ENCODE measurements at places on chromosomes 11 and 22.
A peak's percentile ranks its signal among the peaks of the same experiment; 100 is the strongest.

DNA sequence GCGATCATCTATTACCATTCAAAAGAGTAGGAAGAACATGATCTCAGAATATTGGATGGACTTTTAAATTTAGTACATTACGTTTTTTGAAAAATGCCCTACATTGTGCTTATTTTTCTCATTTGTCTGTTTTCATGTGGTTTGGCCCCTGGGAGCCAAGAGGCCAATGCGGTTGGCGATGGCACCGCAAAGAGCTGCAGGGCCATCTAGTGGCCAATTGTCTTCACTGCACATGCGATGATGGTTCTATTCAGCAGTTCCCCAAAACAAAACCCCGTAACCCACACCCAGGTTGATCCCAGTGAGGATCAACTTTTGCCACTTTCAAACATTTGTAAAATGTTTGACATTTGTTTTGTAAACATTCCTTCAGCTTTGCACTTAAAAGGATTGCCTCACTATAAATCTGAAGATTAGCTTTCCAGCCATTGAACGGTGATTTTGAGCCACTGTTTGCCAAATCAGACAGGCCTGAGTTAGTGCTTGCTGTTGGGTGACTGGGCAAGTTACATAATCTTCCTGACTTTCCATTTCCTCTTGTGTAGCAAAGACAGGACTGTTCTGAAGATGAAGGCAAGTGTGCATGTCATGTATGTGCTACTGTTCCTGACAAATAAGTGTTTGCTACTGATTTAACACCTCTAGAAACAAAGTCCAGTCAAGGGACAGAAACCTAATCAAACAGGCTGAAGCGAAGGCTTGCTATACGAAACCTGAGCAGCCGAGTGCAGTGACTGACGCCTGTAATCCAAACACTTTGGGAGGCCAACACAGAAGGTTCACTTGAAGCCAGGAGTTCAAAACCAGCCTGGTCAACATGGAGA, 29.2 kb upstream of the XBP1 start:
- peak; percentile 61 for DNase-seq

- no peak for DNase-seq
Observed at GRCh38 chr11:133982876-133983275, 26.1 kb upstream of the IGSF9B start.

GRCh38 chr11:66328302-66329144, 7.7 kb downstream of the RIN1 start:
- peak; percentile 72 for DNase-seq

DNA sequence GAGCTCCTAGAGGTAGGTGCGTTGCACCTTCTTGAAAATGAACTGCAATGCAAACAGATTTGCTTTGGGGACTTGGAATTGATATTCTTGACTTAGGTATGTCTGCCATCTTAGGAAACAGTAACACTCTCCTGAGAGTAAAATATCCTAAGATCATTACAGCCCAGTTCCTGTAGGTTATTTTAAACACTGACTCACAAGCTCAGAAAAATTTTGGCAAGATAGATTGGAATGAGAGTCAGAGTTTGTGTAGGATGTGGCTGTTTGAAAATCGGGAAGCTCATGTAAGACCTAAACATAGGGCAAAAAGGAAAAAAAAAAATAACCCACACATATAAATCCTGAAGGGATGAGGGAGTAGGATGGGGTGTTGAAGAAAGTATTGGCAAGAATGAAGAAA, 377.0 kb upstream of the LRRC4C start:
- no peak for DNase-seq

GRCh38 chr11:124762624-124763155, 600 bp upstream of the ESAM start:
- DNase-seq = peak; percentile 80

GRCh38 chr11:129313541-129314297, 61.9 kb upstream of the BARX2 start:
- DNase-seq = no peak

DNA sequence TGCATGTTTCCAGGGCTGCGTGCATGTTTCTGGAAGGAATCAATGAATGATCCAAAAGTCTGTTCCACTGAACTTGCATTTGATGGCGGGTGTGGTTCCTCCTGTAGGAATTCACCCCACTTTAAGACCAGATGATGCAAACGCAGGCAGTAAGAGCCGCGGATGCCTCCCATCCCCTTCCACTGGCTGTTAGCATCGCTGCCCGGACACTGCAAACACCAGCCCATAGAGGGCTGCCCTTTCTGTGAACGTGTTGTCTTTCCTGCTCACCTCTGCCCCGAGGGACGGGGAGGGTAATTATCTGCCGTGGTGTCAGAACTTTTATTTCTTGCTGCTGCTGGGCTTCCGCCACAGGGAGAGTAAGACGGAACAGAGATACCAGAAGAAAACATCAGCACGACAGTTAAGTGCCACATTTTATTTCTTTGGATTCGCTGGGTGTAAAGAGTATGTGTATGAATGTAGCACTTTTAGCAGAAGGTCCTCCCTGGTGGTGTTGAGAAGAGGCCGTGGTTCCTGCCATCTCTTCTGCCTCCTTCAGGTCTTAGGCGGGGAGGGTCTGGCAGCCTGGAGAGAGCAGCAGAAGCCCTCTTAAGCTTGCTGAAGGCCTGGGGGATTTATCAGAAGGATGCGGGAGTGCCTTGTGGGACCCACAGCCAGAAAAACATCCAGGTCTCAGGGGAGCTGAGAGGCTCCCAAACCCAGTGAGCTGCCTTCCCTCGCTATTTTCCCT, 53.2 kb upstream of the NECTIN1 start:
- no peak for DNase-seq

- no peak for DNase-seq
Observed at GRCh38 chr11:132888226-132888625, 644.1 kb downstream of the OPCML start.

- DNase-seq = no peak
Observed at GRCh38 chr11:19614370-19614940, 98.2 kb upstream of the NAV2 start.

All from right kidney (tissue), 9 donors.